GM06990 (cell line): ENCODE measurements at places on chromosomes 6 and 20.

GRCh38 chr6:111534231-111534751 is 51.3 kb upstream of the REV3L start:
- no peak for DNase-seq

DNA sequence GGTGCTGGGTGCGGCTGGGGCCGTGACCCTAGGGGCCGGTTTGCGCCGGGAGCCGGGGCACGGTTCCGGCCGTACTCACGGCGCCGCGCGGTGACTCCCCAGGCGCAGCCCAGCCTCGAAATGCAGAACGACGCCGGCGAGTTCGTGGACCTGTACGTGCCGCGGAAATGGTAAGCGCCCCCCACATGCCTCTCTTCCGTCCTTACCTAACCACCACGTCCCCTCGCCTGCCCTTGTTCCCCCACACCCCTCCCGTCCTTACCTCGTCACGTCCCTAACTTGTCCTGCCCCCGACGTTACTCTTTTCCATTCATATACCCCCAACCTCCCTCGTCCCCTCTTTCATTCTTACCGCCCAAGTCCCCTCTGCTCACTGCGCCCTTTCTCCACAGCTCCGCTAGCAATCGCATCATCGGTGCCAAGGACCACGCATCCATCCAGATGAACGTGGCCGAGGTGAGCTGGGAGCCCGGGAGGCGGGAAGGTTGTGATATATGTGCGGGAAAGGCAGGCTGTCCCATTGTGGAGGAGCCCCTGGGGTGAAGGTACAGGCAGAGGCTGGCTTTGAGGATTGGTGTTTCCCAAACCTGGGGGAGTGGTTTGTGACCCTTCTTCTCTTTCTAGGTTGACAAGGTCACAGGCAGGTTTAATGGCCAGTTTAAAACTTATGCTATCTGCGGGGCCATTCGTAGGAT is 463 bp downstream of the RPS21 start:
- DNase-seq, result no peak

DNA sequence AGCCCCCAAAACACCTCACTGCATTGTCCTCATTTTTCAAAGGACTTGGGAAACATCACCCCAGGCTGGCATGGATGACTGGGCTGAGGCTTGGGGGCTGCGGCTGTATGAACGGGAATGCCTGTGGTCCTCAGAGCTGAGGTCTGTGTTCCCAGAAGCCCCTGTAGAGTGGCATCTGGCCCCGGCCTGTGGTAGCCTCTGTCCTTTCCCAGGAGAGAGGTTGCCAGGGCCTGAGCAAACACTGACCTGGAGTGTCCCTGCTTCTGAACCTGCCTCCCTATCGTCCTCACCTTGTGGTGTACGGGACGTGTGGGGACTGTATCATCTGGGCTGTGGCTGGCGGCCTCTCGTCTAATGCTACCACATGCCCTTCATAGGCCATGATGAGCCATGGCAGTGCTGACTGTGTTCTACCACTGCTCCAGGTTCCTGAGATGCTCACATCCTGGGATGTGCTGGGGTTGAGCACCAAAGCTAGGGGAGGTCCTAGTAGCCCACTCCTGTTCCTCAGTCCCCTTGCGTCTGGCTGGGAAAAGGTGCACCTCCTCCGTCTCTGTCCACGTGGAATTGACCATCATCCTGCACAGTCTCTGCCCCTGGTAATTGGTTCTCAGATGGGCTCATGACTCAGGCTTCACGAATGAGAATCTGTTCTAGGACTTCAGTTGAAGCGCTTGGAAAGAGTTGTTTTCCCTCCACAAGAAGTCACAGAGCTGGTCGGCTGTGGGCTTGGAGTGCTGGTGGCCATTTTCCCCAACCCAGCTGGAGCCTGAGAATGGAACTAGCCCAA is 27.6 kb downstream of the PHACTR3 start:
- no peak for DNase-seq

GRCh38 chr6:116409756-116410155 is 39.0 kb downstream of the DSE start:
- DNase-seq, result peak; percentile 78

GRCh38 chr6:110859335-110859792 is 15.2 kb upstream of the AMD1 start:
- no peak for DNase-seq

GRCh38 chr6:144379356-144379755 is 94.2 kb downstream of the UTRN start:
- no peak for DNase-seq

DNA sequence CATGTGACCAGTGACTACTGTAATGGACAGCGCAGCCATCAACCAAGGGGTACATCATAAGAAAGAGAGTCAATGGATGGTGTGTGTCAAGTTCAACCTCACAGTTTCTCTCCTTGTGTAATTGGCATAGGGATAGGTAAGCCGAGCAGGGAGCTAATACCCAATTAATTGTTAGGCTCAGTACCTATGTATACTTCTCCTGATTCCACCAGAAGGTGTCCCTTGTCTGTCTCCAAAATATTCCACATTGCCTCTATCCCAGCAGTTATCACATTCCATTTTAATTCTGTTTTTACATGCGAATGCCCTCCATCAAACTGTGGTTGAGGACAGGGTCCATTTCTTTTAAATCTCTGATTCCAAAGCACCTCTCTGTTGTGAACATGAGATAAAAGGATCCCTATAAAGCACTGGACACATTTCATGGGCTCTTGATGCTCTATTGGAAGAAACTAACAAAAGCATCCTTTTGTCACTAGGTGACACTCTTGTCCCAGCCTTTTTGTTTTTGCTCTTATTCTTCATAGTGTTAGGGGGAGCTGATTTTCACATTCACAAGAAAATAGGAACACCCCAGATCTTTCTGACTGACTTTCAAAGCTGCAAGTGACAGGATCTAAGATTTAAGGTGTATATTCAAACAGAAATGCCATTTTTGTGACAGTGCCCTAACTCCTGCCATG is 38.9 kb downstream of the FBXO9 start:
- no peak for DNase-seq

GRCh38 chr20:45080867-45081624 is 19.9 kb downstream of the KCNS1 start:
- no peak for DNase-seq

GRCh38 chr6:36848658-36849441 is 9.6 kb upstream of the CPNE5 start:
- DNase-seq, result no peak

GRCh38 chr6:118761645-118762044 is 110.3 kb upstream of the CEP85L start:
- no peak for DNase-seq

DNA sequence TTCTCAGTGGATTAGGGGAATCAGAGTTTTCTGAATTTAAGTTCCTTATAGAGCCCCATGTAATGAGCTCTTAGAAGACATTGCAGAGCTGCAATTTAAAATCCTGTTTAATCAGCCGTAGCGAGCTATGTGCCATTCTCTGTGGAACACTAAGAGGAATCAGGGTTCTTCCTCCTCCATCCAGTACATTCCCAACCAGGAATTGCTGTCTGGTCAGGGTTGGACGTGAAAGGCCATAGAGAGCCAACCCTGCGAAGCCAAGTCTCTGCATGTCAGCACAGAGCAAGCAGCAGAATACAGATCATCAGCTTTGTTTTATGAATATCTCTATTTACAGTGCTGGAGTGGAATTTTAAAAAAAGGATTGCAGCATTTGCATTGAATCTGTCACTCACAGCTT is 366.0 kb downstream of the LAMA2 start:
- no peak for DNase-seq

- DNase-seq, result no peak
These were observed 39.8 kb upstream of the CDH22 start for GRCh38 chr20:46347841-46348803.

DNA sequence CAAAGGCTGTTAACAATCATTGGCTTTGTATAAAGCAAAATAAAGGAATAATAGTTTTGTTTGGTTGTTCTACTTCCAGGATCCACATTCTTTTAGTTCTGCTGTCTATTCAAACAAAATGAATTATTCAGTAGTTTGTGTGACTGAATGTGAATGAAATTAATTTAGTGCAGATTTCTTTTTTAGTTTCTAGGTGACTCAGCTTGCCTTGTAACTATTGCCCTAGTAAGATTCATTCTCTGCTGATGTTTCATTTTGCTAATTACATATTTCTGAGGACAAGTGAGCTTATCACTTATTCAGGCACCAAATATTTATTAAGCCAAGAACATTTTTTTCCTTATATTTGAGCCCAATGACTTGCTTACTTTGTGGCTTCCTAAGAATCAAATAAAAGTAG is 46.5 kb upstream of the RIPOR2 start:
- no peak for DNase-seq

GRCh38 chr6:22892452-22892851 is 323.1 kb downstream of the HDGFL1 start:
- DNase-seq, result no peak

DNA sequence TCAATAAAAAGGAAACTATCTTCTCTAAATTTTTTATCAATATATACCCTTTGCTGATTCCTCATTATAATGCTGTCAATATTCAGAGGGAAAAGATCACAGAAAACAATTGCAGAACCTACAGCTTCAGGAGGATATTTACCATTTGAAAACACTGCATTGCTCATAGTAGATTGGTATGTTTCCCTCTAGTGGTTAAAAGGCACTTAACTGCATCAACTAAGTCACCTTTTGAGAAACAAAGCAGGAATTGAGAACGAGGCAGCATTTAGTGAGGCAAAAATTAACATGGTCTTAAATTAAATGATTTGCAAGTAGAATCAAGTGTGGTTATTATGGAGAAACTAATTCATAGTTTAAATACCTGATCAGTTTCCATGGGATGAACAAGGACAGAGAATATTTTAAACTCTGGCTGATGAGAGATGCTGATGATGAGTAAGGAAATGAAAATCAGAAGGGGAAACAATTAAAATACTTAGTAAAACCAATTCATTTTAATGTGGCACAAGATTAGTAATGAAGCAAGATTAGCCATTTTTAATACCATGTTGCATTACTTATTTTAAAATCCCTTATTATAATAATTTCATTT is 642.1 kb downstream of the EPHA7 start:
- no peak for DNase-seq

DNA sequence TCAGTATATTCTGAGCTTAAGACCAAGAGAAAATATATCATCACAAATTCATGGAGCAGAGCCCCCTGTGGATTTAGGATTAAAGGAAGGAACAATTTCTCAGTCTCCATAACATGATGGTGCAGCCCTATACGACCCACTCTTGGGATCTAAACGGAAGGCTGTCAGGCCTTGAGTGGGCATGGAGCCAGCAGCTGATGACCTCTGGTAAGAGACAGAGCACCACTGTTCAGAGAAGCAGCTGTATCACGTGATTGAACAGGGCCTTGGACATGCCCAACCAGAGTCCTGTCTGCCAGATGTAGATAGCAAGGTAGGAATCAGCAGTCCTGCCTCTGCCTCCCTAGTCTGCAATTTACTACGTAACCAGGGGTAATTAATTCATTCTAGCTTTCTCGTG is 259.4 kb upstream of the POU3F2 start:
- DNase-seq, result no peak

- no peak for DNase-seq
These were observed 173.1 kb downstream of the ZMYND8 start for GRCh38 chr20:47183367-47183766.

DNA sequence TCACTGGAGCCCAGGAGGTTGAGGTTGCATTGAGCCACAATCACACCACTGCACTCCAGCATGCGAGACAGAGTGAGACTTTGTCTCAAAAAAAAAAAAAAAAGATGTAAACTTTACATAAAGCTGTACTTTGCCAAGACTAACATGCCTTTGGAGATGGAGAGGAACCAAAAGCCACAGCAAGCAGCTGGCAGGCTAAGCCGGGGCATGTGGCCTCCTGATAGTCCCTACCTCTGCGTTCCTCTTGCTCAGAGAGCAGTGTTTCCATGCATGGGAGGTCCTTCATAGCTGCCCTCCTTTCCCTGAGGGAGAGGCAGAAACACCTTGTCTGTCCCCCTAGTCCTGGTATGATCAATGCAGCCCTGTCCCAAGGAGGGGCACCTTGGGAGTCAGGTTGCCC is 35.2 kb downstream of the SPATA2 start:
- no peak for DNase-seq

DNA sequence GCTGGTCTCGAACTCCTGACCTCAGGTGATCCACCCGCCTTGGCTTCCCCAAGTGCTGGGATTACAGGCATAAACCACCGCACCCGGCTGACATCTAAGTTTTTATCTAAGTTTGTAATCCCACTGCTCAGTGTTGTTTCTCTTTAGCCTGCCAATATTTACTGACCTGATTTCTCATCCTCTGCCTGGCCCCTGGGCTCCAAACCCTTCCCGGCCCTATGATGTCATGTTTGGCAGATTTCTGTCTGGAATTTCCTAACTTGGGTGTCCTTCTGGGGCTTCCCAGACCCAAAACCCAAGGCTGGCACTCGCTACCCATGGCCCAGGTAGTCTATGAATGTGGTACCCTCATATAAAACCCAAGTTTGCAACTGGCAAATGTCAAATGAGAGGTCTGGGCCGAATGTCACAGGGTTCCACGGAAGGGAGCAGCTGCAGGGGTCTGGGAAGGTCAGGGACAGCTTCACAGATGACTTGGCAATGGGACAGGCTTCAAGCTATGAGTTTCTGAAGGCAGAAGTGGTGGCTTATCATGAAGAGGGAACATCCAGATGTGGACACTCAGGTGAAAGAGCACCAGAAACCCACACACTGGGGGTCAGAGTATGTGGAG is 54.9 kb downstream of the TMEM170B start:
- DNase-seq, result no peak

DNA sequence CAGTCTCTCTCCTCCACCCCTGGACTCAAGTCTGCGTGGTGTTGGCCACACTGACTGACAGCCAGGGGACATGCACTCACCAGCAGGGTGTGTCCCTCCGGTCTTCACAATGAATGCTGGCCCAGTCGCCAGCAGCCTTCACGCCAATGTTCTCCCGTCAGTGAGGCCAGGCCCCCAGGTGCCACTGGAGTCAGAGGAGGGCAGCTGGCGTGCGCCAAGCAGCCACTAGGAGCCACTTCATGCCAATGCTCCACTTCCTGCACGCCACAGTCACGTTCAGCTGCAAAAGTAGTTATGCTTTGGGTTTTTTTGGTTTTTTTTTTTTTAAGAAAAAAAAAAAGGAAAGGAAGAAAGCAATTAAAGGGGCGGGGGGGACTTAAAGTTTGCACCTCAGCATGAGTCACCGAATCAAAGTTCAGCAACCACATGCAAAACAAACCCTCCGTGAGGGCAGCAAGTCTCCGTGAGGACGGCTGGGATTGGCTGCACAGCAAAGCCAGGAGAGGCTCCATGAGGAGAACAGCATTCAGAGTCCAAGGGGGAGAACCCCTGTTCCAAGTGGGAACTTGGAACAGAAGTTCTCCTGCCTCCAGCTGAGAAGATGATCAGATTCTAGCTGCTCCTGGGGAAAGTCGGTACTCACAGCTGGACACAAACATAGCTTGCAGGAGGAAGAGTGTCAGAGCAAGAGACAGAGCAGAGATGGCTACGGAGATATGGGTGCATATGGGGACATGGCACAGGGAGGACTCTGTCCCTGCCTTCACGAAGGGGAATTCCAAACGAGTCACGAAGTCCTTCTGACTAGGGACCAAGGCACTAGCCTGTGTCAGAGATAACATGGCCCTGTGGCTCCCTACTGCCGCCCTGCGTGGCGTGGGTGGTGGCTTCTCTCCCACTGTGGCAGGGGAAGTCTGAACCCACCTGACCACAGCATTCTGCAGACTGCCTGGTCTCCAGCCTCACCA is at the start of gene ZC3H12D:
Gene ZC3H12D (minus strand): TSS at position 282 of the 968 bp plus-strand sequence. CDS start 10,471 bp downstream, outside the sequence.
- peak; percentile 83 for DNase-seq
